ENCODE measurements at places on chromosomes 13 and 19.

GRCh38 chr19:11046605-11047354, 42.5 kb upstream of the LDLR start:
- no peak for DNase-seq

GRCh38 chr19:46111376-46111775, 13.1 kb downstream of the IGFL3 start:
- DNase-seq = no peak

DNA sequence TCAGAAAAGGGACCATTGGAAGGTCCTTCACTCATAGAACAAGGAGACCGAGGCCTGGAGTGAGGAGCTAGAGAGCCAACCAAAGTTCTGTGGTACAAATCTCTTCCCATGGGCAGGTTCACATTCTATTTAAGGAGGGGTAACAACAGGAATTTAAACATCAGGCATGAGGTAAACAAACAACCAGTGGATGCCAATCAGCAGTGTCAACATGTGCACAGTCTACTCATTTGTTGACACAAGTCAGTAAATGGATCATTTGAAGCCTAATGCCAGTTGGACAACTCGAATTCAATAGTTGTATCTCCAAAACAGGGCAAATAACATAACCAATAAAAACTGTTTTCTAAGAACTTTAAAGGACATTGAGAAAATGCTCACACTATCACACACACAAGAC, 6.3 kb upstream of the DOCK9 start:
- no peak for DNase-seq

- DNase-seq = peak; percentile 19
Observed at GRCh38 chr19:11530432-11530831, 1.5 kb upstream of the ECSIT start.

DNA sequence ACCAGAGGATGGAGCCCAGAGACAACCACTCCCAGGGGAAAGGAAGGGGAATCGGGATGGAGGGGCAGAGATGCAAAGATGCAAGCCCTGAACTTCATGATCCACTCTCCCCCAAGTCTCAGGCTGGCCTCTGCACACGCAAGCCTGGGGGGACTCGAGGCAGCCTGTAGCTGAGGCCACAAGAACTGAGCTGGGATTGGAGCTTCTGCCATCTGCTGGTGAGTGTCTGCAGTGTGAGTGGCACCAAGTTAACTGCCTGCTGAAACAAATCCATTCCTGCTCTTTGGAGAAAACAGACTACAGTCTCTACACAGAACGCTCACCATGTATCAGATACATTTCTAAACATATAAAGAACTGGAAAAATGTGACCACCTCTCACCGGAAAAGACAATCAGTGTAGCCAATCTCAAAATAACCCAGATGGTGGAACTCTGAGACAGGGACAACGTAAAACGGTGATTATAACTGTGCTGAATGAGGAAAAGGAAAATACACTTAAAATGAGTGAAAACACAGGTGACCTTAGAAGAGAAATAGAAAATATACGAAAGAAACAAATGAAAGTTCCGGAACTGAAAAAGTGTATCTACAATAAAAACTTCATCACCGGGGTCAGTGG, 62.1 kb downstream of the KLF2 start:
- DNase-seq = no peak

DNA sequence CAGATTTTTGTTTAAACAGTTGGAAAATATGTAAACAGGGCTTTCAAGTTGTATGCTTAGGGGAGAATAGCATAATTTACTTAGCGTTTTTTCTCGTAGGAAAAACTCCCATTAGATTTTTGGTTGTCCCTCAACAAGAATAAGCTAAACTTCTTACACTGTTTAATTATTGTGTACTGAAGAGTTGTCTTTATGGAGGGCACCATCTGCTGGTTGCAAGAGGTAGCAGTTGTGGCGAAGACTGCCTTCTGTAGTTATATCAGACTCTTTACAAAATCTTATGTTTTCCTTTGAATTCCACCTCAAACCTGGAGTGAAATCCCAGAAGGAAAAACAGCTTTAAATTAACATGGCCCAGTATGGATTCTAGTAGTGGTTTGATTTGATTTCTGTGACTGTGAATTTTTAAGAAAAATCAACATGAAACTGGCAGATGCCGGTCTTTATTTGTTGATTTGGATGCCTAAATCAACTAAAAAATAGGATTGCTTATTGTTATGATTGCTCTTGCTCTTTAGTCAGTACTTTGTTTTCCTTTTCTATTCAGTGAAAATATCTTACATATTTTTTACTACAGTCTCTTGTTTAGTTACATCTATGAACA, 53.4 kb downstream of the PDS5B start:
- no peak for DNase-seq

GRCh38 chr19:15256708-15257331, 24.6 kb upstream of the EPHX3 start:
- no peak for DNase-seq

DNA sequence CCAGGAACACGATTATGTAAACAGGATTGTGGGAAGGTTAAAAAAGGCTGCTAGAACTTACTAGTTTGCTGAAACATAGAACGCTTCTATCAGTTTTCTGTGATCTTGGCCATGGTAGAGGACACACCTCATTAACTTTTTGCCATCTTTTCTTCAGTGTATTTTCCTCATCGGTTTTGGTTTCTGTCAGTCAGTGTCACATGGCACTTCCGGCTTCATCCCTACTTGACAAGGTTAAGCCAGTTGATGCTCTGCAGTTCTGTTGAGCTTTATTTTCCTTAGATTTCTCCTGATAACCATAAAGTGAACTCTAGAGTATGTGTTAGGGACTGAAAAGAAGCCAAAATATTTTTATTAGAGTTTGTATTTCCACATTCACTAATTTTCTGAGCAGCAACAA, 147.5 kb downstream of the NDFIP2 start:
- no peak for DNase-seq

GRCh38 chr19:4794971-4795370, 3.4 kb downstream of the FEM1A start:
- no peak for DNase-seq

DNA sequence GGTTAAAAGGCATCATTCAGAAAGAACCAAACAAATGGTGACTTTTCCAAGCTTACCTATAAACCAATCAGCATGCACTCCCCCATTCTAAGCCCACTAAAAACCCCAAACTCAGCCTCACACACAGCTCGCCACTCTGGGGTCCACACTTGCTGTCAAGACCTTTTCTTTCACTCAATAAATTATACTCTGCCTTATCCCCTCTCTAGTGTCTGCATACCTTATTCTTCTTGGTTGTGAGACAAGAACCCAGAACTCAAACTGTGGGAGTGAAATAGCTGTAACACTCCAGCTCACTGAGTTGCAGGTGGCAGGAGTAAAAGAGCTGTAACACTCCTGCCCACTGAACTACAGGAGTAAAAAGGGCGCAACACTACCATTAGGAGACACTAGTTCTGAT, 559.0 kb downstream of the TBC1D4 start:
- no peak for DNase-seq

DNA sequence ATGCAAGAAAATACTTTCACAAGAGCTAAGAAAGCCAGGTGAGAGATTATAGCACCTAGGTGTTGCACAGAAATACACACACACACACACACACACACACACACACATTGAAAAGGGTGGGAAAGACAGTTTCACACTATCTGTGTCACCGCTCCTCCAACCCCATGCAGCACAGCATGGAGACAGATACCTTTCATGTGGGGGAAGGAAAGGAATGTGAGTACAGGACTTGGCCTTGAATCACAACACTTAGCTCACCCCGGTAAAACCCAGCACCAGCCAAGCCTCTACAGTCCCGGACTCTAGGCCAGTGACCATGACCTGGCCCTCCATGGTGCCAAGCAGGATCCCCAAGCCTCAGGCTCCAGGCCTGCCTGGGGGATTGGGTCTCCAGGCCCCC, 462.0 kb upstream of the SPRY2 start:
- no peak for DNase-seq

GRCh38 chr13:106117035-106117434, 418.4 kb downstream of the EFNB2 start:
- DNase-seq = no peak

GRCh38 chr13:42369071-42369797, 97.3 kb downstream of the AKAP11 start:
- no peak for DNase-seq

DNA sequence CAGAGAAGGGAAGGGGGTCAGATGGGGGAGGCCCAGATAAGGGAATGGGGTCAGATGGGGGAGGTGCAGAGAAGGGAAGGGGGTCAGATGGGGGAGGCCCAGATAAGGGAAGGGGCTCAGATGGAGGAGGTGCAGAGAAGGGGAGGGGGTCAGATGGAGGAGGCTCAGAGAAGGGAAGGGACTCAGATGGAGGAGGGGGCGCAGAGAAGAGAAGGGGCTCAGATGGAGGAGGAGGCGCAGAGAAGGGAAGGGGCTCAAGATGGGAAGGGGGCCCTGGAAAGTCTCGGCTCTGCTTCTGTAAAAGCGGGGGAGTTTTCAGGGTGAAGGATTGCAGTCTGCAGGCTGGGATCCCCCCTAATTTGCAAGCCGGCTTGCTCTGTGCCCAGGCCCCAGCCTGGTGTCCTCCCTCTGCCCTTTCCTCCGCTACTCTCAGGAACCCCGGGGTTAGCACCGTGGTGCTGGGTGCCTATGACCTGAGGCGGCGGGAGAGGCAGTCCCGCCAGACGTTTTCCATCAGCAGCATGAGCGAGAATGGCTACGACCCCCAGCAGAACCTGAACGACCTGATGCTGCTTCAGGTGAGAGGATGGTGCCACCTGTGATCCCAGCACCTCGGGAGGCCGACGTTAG, 1.6 kb downstream of the AZU1 start:
- DNase-seq = no peak

GRCh38 chr19:47518854-47519253, 4.0 kb upstream of the NAPA start:
- no peak for DNase-seq

GRCh38 chr13:25171170-25171516, 945 bp downstream of the AMER2 start:
- no peak for DNase-seq

- DNase-seq = no peak
Observed at GRCh38 chr19:40281381-40282208, 3.5 kb downstream of the AKT2 start.

GRCh38 chr13:101757446-101758039, 305.1 kb downstream of the ITGBL1 start:
- DNase-seq = peak; percentile 75

GRCh38 chr13:32019612-32020233, 11.9 kb upstream of the FRY start:
- no peak for DNase-seq

GRCh38 chr19:38708413-38709024, 35.8 kb downstream of the CAPN12 start:
- no peak for DNase-seq

DNA sequence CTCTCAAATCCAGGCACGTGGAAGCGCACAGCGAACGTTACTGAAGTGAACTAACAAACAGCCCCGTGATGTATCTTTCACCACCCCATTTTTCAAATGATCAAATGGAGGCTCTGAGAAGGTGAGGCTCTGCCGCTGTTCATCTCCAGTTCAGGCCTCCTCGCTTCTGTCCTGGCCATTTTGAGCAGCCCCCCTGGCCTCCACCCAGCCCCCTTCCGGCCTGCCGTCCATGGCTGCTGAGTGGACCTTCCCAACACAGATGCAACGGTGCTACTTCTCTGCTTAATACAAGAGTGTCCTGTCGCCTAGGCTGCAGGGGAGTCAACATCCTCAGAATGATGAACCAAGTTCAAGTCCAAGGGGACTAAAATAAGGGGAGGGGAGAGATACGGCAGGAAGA, 9.7 kb downstream of the SYDE1 start:
- DNase-seq = no peak

GRCh38 chr19:5131031-5131505, 162.2 kb downstream of the KDM4B start:
- no peak for DNase-seq

- no peak for DNase-seq
Observed at GRCh38 chr19:2497186-2497585, 21.3 kb downstream of the GADD45B start.

DNA sequence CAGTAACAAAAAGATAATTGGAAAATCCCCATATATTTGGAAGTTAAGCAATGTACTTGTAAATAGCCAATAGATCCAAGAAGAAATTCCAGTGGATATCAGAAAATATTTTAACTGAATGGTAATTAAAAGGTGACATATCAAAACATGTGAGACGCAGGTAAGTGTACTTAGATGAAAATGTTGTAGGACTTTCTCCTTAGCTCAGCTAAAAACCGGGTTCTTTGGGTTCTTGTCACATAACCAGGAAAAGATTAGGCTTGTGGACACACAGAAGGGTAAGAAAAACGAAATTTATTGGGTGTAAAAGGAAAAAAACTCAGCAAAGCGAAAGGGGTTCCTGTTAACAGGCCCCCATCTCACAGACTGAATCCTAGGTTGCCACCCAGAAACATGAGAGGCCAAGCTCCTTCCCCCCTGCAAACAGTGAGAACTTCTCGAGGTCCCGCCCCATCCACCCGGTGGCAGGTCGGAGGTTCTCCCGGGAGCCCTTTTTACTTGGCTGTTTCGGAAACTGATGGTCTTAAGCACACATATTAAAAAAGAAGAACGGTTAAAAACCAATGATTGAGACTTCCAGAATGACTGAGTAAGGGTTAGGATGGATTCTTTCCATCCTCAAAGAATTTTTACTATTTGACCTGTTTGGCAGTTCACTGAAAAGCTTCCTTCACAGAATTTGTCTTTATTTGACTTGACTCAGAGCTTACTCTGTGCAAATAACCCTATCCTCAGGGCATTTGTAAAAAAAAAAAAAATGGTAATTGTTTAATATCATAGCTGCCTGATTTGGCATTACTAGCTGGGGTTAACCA, 3.1 kb upstream of the CCDC70 start:
- DNase-seq = no peak

GRCh38 chr13:27172495-27172842, 858 bp upstream of the USP12 start:
- DNase-seq = no peak

- DNase-seq = no peak
Observed at GRCh38 chr13:74707291-74707690, 573.1 kb upstream of the KLF12 start.

DNA sequence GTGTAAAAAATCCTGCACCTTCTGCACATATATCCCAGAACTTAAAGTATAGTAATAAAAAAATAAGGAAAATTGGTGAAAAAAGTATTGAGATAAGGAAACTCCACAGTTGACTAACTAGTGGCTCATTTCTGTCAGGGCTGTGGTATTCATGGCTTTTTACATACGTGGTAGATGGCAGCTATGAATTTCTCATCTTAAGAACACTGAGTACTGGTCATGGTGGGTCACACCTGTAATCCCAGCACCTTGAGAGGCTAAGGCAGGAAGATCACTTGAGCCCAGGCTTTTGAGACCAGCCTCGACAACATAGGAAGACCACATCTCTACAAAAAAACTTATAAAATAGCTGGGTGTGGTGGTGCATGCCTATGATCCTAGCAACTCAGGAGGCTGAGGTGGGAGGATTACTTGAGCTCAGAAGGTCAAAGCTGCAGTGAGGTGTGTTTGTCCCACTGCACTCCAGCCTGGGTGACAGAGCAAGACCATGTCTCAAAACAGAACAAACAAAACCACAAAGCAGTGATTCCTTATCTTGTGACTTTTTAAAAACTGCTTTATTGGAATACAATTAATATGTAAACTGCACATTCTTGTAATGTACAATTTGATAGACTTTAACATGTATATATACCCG, 16.8 kb downstream of the SLAIN1 start:
- DNase-seq = no peak

- DNase-seq = no peak
Observed at GRCh38 chr13:49608651-49609331, 19.5 kb upstream of the ARL11 start.

GRCh38 chr13:24274452-24275021, 34.8 kb upstream of the C1QTNF9 start:
- DNase-seq = no peak
